ENCODE measurements at places on chromosomes 4 and X.

DNA sequence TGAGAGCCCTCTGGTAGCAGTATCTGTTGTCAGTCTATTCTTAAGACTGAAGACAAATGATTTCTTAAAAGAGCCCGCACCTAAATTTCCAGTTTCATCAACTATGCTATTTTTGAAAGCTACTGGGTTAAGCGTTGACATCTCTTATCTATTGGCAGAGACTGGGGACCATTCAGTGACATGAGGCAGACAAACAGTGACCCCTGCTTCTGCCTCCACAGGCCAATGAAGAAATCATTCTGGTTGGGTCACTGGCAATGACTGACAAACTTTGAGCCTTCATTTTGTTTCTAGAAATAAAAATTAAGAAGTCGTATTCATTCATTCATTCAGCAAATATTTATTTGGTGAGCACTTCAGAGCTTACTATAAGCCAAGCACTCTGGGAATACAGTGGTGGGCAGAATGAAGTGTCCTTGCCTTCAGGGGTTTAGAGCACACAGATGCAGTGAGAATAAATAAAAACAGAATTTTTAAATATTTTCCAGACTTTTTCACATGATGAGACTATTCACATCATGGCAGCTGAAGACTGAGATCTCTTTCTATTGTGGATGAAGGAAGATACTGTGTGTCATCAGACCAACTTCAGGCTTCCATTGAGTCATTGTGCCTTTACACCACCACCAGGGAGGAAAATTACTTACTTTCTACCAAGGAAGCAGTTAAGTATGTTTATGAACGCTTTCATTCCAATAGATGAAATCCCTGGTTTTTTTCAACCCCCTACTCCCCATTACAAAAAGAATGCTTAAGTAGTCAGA lies 36.0 kb downstream of the SORBS2 start:
- DNase-seq = no peak

GRCh38 chrX:47501226-47502074 lies 18.4 kb upstream of the ZNF41 start:
- no peak for DNase-seq

DNA sequence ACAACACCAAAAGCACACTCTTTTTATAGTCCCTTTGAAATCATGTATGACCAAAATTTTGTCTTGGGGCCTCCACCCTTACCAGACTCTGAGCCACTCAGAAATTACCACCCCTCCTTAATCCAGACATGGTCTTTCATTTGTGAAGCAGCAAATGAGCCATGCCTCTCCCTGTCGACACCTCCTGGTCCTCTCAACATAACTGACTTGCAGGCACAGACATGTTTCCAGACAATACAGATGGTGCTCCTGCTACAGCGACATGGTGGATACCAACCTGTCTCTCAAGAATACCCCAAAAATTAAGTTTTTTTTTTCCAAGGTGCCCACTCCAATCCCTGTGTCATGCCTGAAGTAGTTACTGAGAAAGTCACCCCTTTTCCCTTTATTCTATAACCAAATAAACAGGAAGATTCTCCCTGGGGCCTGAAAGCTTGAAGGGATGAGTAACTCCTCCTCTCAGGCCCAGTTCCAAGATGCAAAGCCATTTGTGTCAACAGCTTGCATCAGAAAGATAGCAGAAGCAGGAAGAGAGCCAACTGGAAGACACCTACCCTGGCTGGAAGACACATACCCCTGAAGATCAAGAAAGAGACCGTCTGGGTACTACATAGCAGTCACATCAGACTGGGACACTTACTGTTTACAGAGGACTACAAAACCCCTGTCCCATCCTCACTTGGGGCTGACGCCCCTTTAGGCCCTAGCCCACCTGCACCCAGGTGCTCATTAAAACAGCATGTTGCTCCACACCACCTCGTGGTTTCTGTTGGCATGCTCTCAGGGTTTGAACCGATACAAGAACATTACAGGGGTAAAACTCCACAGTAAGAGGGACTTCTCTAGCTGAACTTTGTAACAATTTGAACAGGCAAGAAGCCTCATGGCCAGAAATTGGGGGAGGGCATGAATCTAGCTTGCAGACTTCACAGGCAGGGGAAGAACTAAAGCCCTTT lies 5.5 kb upstream of the UGT2B17 start:
- DNase-seq = no peak

DNA sequence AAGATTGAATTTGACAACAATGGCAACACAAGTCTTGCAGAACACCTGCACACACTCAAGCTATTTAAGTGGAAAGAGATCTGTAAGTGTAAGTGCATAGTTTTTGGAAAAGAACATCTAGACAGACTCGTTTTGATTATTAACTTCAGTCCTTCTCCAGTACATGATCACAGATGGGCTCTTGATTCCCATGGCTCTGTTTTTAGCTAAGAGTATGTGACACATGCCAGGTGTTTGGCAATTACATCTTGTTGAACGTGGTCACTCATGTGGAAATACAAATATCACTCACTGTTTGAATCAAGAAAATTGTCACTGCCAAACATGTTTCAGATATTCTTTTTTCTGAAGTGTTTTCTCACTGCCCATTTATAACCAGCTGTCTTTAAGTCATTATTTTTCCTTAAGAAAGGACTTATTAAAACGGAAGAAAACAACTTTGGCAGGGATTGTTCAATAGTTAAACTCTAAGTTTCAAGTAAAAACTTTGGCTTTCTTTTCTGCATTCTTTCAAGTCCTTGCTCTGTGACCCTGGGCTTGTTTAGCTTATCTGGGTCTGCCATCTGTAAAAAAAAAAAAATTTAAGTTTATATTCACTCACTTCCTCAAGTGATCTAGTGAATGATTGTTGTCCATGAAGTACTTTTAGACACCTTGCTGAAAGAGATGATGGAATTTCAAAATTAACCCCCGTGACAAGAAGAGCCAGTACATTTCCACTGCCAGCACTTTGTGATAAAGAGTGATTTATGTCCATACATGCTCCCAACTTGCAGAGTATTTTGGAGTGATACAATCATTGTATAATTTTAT lies 125.4 kb downstream of the ATXN3L start:
- no peak for DNase-seq

DNA sequence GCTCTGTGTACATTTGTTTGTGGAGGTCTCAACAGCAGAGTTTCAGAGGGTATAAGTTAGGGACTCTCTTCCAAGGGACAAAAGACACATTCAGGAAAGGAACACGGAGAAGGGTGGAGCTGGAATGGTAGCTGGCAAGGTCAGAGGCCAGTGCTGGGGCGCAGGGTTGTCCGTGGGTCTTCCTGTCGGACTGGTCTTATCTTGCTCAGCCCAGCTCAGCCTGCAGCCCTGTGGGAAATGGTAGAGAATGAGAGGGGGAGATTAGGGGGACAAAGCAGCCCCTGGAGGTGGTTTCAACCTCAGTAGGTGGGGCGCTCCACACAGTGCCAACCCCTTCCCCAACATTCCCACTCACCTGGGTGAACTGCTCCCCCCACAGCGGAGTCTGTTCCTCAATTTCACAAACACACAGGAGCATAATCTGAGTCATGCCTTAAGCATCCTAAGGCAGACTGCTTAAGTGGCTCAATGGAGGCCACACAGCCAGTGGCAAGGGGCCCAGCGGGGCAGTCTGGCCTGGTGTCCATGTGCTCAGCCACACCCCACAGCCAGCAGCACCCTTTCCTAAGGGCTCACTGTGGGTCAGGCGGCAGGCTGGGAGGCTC lies 6.9 kb upstream of the HDAC6 start:
- no peak for DNase-seq

- DNase-seq = no peak
Measured at GRCh38 chr4:1015179-1015578, 3.8 kb downstream of the FGFRL1 start.

- no peak for DNase-seq
Measured at GRCh38 chrX:94721386-94721785, 1047.4 kb downstream of the FAM133A start.

DNA sequence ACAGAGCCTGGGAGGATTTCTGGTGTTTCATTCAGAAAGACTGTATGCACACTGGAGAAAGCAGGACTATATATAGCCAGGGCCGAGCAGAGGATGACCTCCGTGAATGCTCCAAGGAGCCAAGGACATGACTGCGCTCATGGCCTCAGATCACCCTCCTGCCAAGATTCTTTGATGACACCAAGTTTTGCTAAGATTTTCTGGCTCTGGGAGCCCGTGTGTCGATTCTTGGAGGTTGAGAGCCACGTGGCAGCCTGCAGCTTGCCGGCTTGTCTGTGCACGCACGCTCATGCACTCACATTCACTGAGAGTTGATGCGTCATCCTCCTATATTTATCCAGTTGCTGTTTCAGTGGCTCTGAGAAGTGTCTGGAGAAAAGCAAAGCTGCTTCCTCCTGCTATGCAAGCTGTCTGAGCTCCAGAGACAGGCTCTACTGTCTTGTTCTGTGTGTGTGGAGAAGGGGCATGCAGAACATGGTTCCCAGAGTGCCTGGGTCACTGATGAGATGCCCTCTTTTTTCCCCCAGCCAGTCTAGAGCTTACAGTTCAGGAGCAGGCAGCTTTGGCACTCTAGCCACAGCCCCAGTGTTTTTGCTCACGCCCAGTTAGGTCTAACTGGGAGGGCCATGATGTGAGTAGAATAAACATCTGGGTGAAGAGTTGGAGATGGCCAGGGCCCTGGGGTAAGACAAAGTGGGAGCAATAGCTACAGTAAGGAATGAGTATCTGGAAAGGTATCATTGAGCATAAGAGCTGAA lies 64.9 kb upstream of the SCOC start:
- no peak for DNase-seq

DNA sequence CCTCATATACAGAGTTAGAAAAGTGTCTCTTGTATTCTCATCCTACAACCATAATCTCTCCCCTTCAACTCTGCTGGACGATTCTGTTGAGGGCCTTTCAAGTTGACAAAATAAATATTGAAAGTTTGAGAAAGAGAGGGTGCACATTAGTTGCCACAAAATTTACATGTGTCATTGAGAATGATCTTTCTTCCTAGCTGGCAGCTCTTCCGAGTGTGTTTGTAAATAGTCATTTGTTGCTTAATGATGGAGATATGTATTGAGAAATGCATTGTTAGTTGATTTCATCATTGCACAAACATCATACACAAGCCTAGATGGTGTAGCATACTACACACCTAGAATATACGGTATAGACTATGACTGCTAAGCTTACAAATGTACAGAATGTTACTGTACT lies 632.8 kb upstream of the AMOT start:
- no peak for DNase-seq

- no peak for DNase-seq
Measured at GRCh38 chr4:63937961-63938360, 471.3 kb downstream of the TECRL start.

GRCh38 chr4:183636503-183636902 lies 22.5 kb downstream of the RWDD4 start:
- no peak for DNase-seq

DNA sequence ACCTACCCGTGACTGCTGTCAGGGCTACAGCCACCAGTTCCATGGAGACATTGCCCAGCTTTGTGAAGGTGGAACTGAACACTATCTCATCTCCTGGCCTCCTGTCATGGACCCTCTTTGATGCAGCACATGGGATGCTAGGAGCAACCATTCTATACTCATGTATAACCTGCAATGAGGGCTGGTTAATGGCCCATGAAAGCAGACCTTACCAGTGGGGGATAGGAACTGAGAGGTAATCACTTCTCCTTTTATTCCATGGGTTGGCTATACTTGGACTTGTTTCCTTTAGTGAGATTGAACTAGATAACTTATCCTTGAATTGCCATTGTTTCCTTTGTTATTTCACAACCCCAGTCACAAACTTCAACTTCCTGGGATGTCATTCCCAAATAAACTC lies 310.6 kb downstream of the BMPR1B start:
- no peak for DNase-seq

GRCh38 chr4:142846729-142847596 lies 862 bp upstream of the INPP4B start:
- DNase-seq = peak; percentile 29

DNA sequence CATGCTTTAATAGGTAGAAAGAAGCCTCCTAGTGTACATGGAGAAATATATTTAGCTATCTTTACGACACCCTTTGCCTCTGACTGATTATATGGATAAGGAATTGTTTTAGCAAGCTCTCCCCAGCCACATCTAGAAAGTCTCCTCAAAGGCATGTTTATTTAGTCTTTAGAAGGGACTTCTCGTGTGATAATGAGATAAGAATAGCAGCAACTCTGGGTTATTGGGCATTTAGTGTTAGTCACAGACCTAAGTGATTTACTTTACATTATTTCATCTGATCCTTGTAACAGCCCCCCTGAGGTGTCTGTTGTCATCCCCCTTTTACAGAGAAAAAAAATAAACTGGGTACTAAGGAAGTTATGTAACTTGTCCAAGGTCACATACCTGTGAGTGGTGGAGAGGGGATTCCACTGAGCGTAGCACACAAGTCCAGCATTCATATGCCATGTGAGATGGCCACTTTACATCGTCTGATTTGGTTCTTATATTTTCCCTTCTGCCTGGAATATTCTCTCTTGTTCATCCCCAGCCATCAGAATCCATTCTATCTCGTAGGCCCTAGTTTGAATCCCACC lies 77.7 kb downstream of the TSPAN7 start:
- no peak for DNase-seq

DNA sequence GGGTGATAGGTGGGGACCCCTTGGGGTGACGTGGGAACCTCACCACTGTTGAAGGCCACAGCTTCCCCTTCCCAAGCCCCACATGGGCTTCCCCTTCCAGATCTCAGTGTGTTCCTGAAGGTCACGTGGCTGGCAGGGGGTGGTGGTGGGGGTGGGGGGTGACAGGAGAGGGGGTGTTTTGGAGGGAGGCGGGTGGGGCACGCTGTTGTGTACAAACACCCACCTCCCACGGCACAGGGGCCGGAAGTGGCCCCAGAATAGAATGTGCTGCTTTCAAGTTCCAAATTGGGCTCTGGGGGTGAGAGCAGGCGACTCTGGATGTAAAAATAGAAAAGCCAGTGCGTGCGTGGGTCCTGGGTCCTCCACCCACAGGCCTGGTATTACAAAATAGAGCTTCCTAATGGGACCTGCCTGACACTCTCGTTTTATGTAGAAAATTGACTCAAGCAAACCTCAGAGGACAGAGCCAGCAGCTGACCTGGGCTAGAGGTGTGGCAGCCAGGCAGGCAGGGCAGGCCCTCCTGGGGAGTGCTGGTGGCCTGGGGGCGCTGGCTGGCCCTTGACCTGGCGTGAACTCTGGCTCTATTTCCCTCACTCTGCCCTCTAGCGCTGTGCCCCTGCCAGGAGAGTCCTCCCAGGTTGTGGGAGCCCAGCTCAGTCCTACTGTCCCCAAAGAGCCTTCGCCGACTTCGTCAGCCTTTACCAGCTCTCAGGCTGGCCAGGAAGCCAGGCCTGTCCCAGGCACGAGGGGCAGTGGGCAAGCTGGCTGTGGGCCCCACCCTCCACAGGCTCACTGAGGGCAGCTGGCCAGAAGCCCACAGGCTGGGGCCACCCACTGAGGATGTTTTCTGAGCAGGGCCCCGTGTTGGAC lies 5.4 kb upstream of the SH3BP2 start:
- DNase-seq = peak; percentile 63

DNA sequence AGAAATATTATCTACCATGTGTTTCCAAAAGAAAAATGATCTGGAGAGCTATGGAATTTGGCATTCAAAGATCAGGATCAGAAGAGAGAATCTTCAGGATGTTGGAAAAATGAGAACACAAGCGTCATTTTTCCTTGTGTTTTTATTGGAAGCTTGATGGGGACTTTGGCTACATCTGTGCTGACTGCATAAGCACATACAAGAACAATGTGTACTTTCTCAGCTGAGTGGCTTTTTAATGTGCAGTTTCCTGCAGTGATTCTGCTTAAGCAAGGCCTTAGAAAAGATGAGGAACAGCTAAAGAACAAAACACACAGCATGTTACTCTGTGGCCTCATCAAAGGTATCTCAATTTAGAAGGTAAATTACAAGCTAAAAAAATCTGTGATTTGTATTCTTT lies 1039.9 kb downstream of the GLUD2 start:
- no peak for DNase-seq

Measured in stimulated activated CD8-positive, alpha-beta memory T cell treated with anti-CD3 and anti-CD28 coated beads, Interleukin-12 subunit alpha, Interleukin-12 subunit beta, amount 100 ng/mL, for 4 hours (primary cell).